ENCODE measurements at places on chromosomes 13 and 19.

- DNase-seq: no peak
Measured at GRCh38 chr19:5956728-5957127, 21.2 kb downstream of the RANBP3 start.

DNA sequence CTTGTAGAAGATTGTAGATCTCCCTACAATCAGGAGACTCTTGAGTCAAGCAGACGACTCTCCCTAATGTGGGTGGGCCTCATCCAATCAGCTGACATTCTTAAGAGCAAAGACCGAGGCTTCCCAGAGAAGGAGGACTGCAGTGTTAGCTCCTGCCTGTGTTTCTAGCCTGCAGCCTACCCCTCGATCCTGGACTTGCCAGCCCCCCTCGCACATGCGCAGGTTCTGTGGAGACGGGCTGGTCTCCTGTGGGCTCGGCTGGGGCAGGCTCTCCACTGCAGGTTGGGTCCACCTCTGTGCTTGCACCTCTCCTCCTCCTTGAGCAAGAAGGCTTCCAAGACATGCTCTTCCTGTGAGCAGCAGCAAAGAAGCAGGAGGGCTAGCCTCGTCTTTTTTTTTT, 185.2 kb upstream of the SOX1 start:
- DNase-seq: no peak

DNA sequence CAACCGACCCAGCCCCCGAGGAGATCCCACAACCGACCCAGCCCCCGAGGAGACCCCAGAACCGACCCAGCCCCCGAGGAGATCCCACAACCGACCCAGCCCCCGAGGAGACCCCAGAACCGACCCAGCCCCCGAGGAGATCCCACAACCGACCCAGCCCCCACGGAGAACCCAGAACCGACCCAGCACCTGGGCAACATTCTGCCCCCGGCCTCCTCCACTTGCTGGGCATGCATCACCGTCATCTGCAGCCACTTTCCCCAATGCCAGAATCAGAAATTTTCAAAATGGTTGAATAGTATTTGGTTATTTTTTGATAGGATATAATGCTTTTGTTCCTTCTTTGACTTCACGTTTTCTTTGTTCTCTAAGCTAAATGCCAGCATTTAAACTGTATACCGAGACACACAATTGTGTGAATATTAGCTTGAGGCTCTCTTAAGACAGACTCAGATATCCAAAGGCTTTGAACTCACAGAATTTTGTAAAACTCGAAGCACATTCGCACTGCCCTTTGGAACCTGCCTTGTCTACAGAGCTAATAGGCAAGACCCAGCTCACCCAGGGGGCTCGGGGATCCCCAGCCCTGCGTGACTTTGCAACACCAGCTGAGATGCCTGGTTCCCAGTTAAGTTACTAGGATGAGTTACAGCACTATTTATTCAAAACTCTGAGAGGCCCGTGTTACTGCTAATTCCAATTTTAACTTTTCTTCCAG, 15.5 kb upstream of the RASA3 start:
- no peak for DNase-seq

DNA sequence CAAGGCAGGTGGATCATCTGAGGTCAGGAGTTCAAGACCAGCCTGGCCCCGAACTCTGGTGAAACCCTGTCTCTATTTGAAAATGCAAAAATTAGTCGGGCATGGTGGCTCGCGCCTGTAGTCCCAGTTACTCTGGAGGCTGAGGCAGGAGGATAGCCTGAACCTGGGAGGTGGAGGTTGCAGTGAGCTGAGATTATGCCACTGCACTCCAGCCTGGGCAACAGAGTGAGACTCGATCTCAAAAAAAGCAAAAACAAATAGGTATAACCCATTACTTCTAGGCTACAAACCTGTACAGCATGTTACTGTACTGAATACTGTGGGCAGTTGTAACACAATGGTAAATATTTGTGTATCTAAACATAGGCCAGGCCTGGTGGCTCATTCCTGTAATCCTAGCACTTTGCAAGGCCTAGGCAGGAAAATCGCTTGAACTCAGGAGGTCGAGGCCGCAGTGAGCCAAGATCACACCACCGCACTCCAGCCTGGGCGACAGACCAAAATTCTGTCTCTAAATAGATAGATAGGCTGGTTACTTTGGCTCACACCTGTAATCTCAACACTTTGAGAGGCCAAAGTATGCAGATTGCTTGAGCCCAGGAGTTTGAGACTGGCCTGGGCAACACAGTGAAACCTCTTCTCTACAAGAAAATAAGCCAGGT, 63.5 kb downstream of the MYO9B start:
- no peak for DNase-seq

DNA sequence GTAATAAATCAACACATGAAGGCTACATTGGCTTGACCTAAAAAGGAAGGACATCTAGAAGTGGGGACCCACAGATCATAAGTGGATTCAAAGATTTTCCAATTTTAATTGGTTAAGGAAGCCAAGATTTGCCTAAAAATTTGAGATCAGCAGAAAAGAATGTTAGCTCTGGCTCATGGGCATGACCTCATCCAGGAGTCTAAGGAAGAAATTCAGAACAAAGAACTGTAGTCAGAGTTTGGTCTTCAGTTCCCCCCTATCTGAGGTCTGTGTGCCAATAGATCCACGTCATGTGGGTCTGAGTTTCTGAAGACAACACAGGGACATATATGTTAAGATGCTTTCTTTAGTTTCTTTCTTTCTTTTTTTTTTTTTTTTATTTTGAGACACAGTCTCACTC, 648.8 kb upstream of the SPRY2 start:
- no peak for DNase-seq

- no peak for DNase-seq
Measured at GRCh38 chr19:53865918-53866864, 1.5 kb upstream of the MYADM start.

DNA sequence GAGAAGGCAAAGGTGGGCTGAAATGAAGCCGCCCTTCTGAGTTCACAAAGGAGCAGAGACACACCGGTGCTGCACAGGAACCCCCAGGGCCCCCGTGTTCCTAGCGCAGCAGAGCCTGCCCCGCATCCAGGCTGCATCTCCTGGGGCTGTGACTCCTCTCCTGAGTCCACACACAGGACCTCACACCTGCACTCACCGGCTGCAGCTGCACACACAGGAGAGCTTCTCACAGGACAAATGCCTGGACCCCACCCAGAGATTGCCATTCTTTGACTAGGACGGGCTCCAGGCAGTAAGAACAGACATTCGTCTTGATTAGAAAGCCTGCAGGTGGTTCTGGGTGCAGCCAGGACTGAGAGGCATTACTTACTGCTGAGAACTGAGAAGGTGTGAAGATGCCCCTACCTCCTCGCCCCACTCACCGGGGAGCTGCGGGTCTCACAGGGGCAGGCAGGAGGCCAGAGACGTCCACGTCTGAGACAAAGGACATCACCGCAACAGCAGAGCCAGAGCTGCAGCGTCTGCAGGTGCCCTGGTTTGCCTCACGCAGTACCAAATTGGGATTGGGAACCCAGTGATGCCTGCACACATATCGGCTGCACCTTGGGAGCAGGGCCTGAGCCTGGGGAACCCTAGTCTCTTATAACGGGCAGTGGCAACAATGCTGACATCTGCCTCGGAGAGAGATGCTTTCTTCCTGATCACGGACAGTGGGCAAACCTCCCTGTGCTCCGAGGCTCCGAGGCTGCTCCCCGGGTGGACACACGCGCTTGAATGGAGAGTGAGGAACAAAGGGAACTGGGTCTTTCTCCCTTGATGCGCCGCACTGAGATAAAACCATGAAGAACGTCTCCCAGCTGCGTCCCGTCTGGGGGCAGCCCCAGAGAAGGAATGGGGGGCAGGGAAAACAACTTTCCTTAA, 50.4 kb downstream of the RASA3 start:
- DNase-seq: no peak

DNA sequence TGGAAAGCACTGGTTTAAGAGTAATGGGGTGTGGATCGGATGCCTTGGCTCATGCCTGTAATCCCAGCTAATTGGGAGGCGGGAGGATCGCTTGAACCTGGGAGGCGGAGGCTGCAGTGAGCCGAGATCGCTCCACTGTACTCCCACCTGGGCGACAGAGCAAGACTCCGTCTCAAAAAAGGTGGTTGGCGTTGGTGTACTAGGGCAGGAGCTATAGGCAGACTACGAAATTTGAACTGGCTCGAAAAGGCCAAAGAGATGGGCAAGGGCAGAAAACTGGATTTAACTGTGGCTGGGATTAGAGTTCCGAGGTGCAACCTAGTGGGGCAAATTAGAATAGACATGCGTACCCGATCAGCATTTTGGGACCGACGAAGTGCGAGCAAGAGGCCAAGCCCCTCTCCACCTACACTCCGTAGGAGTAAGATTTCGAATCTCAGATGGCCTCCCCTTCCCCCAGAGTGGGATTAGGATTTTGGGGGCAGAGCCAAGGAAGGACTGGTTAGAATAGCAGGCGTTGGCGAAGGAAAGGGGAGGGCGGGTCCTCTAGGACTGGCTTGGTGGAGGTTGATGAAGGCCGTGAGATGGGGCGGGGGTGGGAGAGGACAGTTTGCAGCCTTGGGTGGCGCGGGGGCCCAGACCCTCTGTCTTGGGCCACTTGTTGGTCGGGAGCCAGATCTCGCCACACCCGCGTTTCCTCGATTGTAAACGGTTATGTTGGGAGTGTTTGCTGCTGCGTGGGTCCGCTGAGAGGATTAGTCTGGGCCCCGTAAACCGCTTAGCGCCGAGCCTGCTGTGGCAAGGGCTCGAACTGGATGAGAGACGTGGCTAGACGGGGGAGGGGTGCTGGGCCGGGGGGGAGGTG, 2.0 kb upstream of the INAFM1 start:
- no peak for DNase-seq

- DNase-seq: no peak
Measured at GRCh38 chr19:21451187-21451586, 54.2 kb upstream of the ZNF429 start.

DNA sequence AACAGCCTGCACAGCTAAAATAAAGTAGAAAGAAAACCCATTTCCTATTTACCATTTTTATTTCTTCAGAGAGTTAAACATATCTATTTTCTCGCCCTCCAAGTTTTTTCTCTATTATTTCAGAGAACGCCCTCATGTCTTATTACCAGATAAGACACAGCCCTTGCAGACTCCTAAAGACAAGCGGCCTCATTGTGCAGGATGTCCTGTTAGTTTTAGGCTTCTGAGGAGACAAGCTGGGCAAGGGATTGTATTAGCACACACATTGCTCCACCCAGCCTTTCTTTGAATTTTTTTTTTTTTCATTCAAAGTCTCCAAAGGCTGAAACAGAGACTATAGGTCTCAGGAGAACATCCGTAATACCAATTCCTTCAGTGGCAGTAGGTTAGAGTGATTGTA, 101.8 kb upstream of the UBL3 start:
- no peak for DNase-seq

GRCh38 chr13:97108530-97108900, 113.6 kb upstream of the MBNL2 start:
- no peak for DNase-seq

Measured in NCI-H510A (cell line).